ENCODE measurements at places on chromosomes 3 and 15.

DNA sequence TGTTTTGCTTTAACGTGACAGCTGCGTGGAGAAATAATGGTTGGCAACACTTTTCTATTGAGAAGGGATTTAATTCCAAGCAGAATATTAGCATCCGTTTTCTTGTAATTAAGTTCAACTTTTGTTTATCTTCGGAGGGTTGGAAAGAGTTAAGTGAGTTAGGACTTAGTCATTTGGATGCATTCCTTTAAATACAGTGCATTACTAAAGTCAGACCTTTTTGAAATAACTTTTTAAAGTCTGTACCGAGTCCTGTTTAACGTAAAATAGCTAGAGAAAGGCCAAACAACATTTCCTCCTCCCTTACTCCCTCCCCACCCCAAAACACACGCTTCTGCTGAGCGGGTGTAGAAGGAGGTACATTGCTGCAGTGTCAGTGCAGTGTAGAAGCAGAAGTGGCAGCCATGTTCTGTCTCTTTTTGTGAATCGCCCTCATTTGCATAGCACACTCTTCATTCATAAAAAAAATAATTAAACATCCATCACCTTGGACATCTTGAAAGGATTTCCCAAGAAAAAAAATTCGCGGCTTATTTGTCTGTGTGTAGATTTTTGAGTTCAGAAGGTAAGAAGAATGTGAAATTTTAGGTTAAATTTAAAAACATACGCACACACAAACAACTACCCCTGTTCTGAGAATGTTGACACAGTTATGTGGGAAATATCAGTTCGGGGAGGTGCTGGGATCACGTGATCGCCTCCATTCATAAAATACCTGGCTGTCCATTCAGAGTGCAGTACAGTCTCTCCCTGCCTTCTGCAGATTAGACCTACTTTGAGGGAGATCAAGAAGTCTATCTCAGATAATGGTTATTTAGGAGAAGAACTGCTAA is 1.6 kb downstream of the SPRED1 start:
- no peak for DNase-seq

- no peak for DNase-seq
These were observed 46.2 kb downstream of the NOX5 start for GRCh38 chr15:69060744-69061143.

GRCh38 chr3:158313338-158313927 is 203.5 kb downstream of the RSRC1 start:
- peak; percentile 9 for DNase-seq

DNA sequence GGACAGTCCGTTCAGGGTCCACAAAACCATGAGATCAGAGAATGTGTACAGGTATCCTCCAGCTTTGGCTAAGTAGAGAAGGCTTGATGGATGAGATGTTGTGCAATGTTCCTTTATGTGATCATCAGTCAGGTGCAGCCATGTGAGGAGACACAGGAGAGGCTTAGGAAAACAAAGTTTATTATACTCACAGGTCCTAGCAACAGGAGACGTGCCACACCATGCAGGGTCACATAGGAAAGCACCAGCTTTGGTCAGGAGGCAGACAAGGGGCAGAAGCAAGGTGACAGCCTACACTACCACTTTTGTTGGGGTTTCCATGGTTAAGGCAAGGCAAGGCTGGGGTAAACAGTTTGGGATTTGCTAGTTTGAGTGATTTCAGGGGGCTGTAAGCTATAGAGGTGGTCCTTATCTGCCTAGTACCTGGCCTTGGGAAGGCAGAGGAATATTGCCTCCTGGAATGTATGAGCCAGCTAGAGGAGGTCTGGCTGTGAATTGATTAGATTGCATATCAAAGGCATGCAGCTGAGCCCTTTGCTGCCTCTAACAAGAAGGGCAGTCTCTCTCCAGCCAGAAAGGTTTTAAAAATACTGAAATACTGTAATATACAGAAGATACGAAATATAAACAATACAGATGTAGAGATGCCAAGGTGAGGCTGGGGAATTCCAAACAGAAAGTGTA is 248.6 kb downstream of the RYR3 start:
- DNase-seq = no peak
